ENCODE measurements at places on chromosomes 5 and 9.

GRCh38 chr5:151295138-151295537 lies 8.4 kb downstream of the SLC36A3 start:
- DNase-seq: no peak

- no peak for DNase-seq
Measured at GRCh38 chr5:133483406-133484090, 128.8 kb downstream of the FSTL4 start.

DNA sequence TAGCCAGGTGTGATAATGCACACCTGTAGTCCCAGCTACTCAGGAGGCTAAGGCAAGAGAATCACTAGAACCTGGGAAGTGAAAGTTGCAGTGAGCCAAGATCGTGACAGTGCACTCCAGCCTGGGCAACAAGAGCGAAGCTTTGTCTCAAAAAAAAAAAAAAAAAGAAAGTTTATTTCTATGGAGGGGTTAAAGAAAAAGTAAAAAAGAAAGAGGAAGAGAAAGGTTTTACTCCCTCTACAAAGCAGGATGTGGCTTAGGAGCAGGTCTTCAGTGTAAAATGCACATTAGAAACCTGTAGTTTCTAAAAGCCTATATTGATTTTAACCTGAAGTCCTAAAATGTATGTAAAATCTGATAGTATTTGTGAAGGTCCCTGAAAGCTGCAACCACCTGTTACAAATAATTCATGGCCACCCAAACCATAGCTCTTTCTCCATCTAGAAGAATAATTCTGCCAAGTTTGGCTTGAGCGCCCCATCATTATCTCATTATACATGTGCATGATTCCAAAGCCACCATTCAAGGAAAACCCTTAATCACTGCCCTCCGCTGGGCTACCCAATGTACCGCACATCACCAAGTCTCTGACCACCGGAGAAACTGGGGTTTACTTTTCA lies 3.4 kb downstream of the FNBP1 start:
- no peak for DNase-seq

DNA sequence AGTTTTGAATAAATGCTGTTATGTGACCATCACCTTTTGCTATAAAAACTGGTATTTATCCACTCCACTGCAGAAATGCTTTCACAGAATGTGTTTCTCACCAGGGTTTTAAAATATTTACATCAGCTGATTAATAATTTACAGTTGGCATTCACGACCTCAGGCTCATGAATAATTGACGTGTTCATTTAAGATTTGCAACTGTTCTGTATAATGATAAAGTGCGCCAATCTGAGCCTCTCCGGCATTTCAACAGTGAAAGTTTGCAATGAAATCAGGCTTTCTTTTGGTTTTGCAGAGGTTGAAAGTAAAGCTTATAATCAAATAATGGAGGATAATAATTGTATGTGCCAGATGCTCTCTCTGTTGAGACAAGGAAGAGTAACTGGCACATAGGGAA lies 434.9 kb downstream of the ICE1 start:
- DNase-seq: no peak

GRCh38 chr9:110217656-110218099 lies 9.7 kb upstream of the C9orf152 start:
- DNase-seq: peak; percentile 40

DNA sequence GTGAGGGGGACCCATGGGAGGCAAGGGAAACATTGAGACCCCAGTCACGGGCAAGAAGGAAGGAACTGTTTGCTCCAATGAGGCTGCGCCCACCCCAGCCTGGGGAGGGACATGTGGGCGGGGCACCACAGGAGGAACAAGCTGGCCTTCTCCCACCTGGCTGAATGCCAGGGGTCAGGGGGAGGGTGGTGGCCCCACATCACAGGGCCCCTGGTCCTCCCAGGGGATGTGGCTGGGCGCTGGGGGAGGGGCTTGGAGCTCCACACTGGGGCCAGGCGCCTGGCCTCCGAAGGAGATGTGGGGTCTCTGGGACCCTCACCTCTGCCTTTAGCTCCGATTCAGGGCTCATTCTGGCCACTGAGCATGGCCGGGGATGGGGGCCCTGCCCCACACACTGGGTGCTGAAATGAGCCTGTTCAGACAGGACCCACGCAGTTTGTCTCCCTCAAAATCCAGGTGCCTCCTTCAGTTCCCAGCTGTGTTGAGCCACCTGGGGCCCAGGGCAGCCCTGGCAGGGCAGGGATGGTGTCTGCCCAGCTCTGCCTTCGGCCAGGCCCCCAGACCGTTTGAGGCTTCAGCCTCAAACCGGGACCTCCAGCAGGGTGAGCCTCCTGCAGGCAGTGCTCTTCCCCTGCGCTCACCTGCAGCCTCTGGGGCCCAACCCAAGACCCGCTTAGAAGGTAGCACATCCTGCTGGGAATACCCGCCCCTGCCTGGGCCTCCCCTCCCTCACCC lies 33.2 kb upstream of the NOTCH1 start:
- DNase-seq: peak; percentile 18

- no peak for DNase-seq
Measured at GRCh38 chr5:84017523-84018172, 297.0 kb upstream of the HAPLN1 start.

GRCh38 chr5:156396063-156396829 lies 69.3 kb downstream of the SGCD start:
- DNase-seq: no peak

GRCh38 chr9:20326516-20326915 lies 295.8 kb downstream of the MLLT3 start:
- DNase-seq: no peak

DNA sequence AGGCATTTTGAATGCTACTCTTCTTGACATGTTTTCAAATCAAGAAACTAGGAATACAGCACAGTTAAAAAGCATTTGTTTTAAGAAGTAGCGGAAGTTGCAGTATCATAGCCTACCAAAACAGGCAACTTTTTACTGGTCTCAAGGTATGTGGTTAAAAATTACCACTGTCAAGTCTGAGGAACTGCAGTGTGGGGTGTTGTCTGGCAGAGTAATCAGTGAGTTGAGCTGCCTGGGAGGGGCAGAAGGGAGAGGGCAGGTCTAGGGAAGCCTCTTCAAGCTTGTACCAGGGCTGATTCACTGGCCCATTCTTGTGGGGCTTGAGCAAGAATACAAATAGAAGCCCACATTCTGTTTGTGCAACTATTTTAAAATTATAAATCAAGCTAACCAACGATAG lies 42.4 kb upstream of the SV2C start:
- DNase-seq: no peak
